Putamen (tissue), 1 donor: ENCODE measurements at places on chromosomes 16 and 17.

DNA sequence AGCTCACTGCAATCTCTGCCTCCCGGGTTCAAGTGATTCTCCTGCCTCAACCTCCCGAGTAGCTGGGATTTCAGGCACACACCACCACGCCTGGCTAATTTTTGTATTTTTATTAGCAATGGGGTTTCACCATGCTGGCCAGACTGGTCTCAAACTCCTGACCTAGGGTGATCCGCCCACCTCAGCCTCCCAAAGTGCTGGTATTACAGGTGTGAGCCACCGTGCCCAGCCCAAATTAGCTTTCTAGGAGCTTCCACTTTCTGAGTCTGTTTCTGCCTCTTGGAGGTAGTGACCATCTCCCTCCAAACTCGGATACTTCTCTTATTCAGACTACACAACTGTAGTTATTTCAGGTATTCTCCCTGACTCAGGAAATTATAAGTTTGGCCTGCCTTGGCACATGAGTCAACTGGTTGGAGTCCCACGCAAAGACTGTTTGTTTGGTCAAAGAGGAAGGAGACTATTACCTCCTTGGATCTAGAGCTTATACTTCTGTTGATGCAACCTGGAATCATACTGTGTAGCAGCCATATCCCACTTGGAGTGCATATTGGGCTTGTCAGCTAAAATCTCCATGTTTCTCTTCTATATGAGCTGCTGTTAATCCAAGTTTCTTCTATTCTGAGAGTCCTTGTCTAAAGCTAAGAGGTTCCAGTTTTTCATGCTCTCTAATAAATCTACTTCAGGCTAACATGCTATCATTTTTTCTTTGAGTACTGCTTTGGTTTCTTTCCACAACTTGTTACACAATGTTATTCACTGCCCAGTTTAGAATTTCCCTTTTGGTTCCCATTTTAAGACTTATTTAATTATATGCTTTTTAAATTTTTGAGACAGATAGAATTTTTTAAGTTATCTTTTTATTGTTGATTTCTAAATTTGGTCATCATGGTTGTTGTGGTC lies 7.5 kb downstream of the IL4R start:
- no peak for DNase-seq

- DNase-seq = no peak
Measured at GRCh38 chr17:57088298-57088697, 3.3 kb downstream of the AKAP1 start.

DNA sequence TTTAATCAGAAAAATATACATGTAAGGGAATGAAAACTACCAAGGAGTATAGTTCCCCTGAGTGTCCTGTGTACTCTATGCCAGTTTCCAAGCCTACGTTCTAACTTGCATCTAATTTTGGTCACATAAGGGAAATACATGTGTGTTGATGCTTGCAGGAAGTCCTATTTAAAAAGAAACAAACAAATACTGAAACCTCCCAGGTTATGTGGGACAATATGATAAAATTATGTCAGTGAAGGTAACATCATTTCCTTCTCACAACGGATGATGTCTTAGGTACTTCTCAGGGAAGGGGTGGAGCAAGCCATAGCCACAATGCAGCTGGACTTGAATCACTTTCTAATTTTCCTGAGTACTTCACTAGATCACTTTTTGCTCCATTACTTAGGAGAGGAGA lies 115.9 kb downstream of the ZFHX3 start:
- no peak for DNase-seq

- no peak for DNase-seq
Measured at GRCh38 chr16:67260426-67261063, 11.8 kb downstream of the SLC9A5 start.

DNA sequence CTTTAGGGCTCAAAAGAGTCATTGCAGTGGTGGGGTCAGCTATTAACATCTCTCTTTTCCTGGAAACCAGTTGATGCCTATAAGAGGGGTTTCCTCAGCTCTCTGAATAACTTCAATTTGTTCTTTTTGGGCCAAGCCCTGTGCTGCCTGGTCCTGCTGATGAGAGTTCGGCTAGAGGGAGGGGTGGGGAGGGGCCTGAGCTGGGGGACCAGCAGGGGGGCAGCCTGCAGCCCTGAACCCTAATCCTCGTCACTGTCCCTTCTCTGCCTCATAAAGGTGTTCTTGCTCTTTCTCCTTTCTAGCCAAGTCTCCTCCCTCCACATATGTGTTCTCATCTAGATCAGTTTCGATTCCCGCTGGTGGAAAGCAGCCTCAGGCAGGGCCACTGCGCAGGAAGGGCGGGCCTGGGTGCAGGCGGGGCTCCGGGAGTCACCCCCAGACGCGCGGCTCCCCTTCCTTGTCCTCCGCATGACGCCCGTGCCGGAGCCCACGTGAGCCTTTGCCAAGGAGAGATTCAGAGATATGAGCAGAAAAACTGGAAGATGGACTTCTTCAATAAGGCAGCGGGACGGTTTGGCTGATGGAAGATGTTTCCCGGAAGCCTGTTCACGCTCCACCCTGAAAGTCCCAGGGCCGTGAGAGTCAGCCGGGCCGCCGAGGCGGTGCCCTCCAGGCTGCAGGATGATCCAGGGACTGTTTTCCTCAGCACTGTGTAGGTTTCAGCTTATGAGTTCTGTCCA lies 15.0 kb upstream of the RHOT1 start:
- DNase-seq = peak; percentile 79

DNA sequence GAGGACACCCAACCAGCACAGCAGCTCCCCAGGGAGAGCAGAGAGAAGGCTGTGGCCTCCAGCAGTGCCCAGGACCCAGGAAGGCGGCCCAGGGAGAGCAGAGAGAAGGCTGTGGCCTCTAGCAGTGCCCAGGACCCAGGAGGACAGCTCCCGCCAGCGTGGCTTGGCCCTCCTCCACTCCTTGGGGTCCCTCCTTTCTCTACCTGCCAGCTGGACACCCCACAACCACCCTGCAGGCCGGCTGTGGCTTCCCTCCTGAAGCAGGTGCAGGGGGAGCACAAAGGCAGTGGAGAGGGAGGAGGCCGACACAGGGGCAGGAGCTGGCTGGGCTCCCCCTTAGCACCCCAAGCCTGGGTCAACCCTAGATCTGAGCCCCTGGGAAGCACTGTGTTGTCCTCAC lies 54.1 kb upstream of the FASN start:
- no peak for DNase-seq

GRCh38 chr17:27756467-27757371 lies 43.6 kb downstream of the NOS2 start:
- no peak for DNase-seq
